Stimulated activated CD4-positive, alpha-beta T cell treated with anti-CD3 and anti-CD28 coated beads, Interleukin-1b, Interleukin-23, amount 100 ng/mL, for 1 hour (primary cell): ENCODE measurements at places on chromosomes 13 and 19.
A peak's percentile ranks its signal among the peaks of the same experiment; 100 is the strongest.

DNA sequence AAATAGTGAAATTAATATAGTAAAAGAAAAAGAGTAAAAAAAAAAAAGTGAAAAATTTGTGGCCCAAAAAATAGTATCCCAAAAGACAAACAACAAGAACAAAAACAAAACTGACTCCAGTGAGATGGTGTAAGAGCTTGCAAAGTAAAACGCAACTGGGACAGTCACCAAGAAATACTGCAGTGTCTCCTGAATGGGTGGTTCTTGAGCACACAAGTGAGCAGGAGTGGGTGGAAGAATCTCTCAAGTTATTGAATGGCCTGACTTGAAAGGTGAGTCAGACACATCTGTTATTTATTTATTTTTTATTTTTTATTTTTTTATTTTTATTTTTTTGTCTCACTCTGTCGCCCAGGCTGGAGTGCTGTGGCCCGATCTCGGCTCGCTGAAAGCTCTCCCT lies 1.9 kb downstream of the ZNF493 start:
- DNase-seq: no peak

- DNase-seq: no peak
These were observed 570.5 kb upstream of the ARGLU1 start for GRCh38 chr13:107138486-107138885.

GRCh38 chr19:19053508-19054314 lies 10.1 kb upstream of the SLC25A42 start:
- no peak for DNase-seq

DNA sequence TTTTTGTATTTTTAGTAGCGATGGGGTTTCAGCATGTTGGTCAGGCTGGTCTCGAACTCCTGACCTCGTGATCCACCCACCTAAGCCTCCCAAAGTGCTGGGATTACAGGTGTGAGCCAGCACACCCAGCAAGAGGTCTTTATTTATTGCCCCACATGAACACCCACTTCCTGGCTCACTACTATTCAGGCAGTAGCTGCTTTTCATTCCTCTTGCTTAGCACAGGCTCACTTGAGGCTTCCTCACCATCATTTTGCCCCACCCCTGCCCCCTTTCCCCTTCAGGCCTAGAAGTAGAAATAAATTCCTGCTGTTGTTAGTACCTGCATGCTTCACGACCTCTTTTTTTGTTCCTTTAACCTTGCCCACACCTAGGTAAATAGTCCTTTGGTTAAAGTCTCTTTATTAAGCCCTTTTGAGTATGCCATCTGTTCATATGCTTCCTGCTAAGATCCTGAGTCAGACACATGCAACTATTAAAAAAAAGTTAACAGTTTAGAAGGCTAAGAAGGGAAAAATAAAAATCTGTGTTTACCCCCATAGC lies 33.5 kb upstream of the ITM2B start:
- no peak for DNase-seq

GRCh38 chr19:13015361-13016223 lies 20.3 kb downstream of the NFIX start:
- no peak for DNase-seq

GRCh38 chr13:89514534-89515312 lies 1832.8 kb upstream of the MIR17HG start:
- DNase-seq: no peak

- DNase-seq: peak; percentile 31
These were observed 1.5 kb downstream of the RGCC start for GRCh38 chr13:41458761-41459431.
